NAMALWA (cell line): ENCODE measurements at places on chromosomes 6 and 20.
A peak's percentile ranks its signal among the peaks of the same experiment; 100 is the strongest.

- no peak for DNase-seq
Observed at GRCh38 chr6:166655251-166655650, 28.2 kb upstream of the RPS6KA2 start.

DNA sequence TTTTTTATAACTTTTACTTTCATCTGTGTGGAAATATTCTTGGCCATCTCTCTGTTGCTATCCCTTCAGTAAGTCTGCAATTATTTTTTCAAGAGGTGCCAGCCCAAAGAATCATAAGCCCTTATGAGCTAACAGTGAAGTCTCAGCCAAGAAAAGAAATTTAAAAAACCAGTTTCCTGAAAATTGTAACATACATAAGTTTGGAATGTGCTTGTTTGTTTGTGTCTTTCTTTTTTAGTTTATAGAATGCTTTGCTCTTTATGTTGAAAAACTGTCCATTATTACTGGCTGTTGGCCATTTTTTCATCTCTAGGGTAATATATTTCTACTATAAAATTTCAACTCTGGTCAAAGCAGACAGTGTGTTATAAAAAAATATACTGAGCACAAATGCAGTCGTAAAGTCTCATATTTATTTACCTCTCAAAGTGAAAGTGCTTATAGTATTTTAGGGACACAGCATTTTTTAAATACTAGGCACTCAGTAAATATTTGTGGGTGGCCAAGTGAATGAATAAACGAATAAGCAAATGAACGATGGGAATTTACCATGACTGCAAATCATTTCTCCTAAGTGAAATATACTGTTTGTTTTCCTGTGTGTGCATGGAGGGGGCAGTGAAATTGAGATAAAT lies 659.7 kb downstream of the KIF16B start:
- no peak for DNase-seq

DNA sequence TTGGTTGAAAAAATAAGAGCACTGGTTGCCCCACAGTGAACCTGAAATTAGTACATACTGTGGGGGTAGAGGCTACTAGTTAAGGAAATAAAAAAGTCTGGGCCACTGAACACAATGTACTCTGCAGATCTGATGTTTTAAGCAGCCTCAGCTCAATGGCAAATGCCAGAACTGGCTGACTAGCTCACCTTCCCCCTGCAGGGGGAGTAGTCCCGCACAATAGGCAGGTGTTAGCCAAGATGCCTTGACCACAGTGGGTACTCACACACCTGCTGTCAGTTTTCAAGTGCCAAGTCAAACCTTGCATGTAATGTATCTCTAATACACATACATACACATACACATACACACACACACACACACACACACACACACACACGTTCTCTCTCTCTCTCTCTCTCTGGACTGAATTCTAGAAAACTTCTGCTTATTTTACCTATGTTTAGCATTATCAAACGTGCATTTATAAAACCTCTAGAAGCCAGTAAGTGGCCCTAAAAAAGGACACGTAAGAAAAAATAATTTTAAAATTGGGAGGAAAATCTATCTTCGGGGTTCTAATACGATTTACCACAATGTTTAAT lies 36.1 kb downstream of the GMDS start:
- peak; percentile 65 for DNase-seq

DNA sequence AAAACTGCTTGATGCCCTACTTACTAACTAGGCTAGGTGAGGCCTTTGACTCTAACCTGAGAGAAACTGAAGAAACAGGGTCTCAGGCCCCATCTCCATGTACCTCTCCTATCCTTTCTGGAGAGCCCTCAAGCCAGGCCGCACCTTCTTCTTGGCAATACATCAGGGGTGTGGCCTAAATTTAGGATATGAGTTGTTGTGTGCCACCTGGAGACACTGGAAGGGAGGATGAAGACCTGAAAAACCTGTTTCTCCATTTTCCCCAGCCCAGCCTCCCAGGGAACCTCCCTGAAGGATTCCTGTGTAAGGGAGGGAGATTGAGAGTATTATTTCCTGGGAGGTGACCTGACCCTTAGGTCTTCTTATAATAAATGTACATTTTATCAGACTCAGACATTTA lies 3.1 kb downstream of the LY6G6D start:
- no peak for DNase-seq

DNA sequence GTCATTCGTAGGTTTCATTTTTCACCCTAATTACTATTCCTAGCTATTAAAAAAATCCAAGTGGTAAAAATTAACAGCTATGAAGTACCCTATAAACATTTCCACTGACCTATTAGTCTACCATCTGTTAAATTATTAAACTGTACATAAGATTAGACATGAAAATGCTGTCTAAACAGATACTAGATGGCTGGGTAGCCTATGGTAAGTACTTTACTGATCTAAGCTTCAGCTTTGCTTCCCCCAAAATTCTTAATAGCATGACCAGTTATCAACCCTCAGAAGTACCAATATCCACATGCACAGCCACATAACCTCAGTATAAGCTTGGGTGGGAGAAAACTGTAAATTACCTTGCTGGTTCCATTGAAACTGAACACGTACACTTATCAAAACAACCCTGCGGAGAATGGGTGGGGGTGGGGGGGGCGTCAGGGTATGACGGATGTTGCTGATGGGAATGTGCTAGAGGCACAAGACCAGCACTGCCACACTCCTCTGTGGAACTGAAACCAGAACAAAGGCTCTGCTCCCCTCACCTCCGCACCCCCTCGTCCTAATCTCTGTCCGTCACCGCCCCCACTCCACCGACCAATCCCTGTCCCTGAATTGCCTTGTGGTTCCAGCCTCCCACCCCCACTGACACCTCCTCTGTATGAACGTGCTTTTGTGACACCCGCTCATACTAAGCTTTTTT lies 45.3 kb downstream of the B4GALT5 start:
- DNase-seq, result peak; percentile 51

- DNase-seq, result peak; percentile 55
Observed at GRCh38 chr20:43752561-43753301, 25.9 kb upstream of the GTSF1L start.

DNA sequence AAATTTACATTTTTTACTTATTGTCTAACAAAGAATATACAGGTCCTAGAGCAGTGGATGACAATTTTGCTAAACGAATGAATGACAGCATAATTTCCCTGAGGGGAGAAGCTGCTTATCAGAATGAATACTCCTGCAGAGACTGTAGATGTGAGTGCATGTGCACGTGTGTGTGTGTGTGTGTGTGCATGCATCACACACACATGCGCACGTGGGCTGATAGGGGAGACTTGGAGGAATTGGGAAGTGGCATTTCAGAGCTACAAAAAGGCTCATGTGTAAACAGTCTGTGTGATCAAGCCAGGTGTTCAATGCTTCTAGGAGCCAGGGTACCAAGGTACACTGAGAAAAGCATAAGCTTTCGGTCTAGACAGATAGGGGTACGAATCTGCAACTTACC lies 93.5 kb upstream of the SASH1 start:
- DNase-seq, result no peak
